ENCODE measurements at places on chromosomes 13 and 19.

DNA sequence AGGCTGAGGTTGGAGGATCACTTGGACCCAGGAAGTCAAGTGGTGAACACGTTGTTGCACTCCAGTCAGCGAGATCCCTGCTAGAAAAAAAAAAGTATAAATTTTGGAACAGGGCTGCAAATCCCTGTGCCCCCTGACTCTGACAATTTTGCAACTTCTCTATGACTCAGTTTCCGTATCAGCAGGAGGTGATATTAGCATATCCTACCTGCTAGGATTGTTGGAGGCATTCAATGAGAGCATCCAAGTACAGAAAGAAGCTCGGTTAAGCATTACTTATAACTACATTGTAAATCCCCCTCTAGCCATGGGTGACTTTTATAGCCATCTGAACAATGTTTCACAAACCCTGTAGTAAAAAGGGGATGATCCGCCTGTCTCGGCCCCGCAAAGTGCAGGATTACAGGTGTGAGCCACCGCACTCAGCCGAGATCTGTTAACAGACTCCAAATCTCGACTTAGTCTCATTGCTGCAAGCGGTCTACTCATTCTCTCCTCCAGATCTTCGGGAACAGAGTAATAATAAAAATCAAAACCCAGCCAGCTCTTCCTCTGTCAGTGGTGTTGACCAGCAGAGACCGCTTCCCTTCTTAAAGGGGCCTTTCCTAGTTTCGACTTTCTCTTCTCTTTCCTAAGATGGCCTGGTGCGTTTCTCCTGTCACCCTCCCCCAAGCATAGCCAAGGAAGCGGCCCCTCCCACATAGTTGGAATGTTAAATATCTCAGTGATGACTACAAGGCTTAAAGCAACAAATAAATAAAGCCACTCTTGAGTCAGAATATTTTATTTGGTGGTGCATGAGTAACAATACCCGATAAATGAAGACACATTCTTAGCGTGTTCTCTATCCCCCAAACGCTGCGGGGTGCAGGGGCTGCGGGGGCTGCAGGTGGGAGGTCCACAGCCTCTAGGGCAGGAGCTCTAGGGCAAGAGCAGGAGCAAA is 10.3 kb upstream of the BICRA start:
- peak; percentile 68 for DNase-seq

- DNase-seq, result no peak
Measured at GRCh38 chr13:23609874-23610576, 39.8 kb downstream of the TNFRSF19 start.

- DNase-seq, result no peak
Measured at GRCh38 chr13:48629277-48629676, 24.5 kb upstream of the CYSLTR2 start.

DNA sequence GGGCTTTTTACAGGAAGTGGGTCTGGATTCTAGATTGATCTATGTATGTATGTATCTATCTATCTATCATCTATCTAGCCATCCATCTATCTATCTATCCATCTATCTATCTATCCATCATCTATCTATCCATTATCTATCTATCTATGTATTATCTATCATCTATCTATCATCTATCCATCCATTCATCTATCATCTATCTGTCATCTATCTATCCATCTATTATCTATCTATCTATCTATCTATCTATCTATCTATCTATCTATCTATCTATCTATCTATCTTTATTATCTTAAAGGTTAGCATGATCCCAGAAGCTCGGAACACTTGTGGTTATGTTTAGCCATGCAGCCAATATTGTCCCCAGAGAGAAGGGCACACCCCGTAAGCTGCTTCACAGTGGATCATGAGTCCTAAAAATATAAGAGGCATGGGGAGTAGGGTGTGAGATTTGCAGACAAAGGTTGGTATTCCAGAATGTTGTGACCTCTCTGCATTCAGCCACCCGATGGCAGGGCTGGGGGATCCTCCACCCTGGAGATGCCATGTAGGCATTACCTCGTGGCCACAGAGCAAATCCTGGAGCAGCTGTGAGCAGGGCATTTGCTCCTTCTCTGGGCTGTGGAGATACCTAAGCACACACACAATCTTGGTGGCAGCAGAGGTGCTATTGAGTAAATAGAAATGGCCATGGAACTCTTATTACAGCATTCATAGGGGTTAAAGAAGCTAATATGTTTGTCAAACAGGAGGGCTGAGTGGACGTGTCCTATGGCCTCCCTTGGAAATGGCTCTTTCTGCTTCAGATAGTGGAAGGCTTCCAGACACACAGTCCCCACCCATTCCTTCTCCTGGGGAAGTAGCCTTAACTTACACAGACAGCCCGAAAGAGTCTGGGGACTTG is 310.0 kb upstream of the TSHZ3 start:
- DNase-seq, result no peak

GRCh38 chr13:105762096-105762495 is 773.4 kb downstream of the EFNB2 start:
- no peak for DNase-seq

DNA sequence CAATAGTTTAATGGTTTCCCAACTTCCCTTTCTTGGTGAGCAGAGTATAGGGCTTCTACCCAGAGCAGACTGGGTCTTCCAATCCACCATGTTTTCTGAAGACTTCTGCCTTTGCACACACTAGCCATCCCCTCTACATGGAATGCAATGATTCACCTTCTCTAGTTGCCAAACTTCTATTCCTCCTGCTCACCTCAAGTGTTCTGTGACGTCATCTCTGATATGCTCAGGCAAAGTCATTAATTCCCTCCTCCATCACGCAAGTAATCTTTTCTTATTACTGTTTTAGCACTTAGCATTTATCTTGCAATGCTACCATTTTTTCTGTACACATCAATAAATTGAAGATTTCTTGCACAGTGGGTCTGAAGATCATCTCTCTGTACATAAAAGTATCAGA is 174.2 kb downstream of the RBM26 start:
- DNase-seq, result no peak

- no peak for DNase-seq
Measured at GRCh38 chr13:101979825-101980224, 422.0 kb downstream of the FGF14 start.

DNA sequence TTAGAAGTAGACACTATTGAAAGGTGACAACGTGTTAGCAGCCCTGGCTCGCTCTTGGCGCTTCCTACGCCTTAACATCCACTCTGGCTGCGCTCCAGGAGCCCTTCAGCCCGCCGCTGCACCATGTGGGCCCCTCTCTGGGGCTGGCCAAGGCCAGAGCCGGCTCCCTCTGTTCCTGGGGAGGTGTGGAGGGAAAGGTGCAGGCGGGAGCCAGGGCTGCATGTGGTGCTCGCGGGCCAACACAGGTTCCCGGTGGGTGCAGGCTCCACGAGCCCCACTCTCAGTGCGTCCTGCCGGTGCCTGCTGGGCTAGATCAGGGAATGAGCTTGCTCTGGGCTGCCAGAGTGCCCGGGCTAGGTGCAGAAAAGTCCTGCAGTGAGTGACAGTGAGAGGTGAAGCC is 1284.3 kb downstream of the OLFM4 start:
- no peak for DNase-seq

- DNase-seq, result no peak
Measured at GRCh38 chr19:30373593-30373992, 1.4 kb downstream of the ZNF536 start.

Measured in HEK293T (cell line).